ENCODE measurements at places on chromosomes 16 and 17.

GRCh38 chr16:86243123-86243473, 267.2 kb upstream of the FOXF1 start:
- DNase-seq = no peak

DNA sequence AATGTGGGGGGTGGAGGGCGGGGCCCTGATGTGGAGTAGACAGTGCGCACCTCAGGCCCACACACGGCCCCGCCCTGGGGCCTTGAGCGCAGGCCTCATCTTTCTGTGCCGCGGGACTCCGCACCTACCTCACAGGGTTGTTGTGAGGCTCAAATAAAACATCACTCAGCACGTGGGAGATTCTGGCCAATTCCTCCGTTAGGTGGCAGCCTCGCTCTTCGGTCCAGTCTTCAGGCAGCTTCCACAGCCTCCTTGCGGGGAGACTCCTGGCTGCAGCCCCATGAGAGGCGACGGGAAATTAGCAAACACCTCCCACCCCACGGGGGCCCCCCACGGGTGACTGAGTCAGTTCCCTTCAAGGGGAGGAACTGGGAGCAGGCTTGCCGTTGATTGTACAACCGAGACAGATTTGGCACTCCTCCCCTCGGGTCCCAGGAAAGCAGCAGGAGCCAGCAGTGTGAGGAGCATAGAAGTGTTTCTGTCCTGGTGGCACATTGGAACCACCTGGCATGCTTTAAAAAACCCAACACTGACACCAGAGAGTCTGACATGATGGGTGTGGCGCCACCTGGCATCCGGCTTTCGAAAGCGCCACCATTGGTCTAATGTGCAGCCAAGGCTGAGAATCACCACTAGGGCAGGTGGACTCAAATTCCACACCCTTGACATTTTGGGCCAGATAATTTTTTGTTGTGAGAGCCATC, 7.6 kb downstream of the MRM1 start:
- no peak for DNase-seq

DNA sequence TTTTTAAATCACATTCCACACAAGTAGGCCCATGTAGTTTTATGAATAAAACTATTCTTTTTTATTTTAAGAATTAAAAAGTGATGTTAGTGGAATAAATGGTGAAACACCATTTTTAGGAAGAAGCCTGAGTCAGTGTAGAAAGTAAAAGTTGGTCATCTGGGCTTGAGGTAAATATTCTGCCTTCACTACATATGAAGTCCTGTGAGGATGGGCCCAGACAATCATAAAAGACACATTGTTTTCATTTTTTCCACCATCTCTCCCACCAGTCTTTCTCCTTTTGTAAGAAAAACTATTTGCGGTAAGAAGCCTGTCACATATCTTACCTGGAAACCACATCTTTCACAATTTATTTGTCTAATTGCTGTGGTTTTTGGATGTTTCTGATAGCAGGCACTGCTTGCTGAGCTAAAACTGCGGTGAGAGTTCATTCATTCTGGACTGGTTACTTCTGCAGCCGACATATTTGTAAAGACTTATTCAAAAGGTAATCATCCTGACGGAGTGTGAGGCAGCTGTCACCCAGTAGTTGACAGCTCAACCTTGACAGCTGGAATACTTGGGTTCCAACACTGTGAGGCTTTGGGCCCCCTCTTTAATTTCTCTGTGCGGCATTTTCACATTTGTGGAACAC, 10.6 kb upstream of the RFFL start:
- no peak for DNase-seq

DNA sequence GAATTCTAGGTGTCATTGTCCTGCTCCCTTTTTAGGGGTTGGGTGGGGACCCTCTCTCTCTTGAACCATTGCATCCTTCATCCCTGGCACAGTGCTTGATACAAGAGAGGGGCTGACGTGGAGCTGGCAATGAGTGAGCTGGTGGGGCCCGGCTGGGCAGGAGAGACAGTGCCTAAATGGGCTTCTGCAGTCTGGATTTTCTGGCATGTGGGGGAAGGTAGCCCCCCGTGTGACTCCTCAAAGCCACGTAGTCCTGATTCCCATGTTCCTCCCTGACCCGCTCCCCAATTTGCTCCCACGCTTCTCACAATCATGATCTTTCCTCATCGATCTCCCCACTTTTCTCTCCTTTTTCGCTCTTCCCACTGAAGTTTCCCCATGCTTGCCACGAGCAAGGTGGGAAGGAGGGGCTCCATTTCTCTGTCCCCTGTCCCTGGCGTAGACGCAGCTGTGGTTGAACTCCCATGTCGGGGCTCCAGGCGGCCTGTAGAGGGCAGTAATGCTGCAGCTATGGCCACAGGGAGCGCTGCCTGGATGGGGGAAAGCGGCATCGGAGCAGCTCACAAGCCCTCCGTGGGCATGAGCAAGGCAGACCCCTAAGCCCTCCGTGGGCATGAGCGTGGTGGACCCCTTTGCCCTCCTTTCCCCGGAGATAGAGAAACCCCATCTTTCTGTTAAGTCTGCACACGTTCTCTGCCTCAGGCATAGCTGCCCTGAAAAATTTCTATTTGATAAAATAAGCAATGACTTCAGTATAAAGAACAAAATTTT, 47.5 kb downstream of the HAPSTR1 start:
- DNase-seq = no peak

DNA sequence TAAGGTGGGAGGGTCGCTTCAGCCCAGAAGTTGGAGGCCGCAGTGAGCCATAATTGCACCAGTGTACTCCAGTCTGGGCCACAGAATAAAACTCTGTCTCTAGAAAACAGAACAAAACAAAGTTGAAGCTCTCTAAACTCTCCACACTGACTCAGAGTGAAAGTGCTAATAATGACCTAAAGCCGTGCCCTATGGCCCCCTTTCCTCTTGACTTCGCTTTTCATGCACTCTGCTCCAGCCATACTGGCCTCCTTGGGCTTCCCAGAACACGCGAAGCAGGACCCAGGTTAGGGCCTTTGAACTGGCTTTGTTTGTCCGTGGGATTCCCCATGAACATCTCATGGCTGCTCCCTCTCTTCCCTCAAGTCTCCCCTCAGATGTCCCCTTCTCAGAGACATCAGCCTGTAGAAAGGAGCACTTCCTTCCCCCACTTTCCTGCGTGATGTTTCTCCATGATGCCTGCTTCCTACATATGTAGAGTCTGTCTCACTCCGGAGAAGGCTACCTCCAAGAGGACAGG, 18.6 kb upstream of the SPN start:
- DNase-seq = no peak

- DNase-seq = no peak
Measured at GRCh38 chr17:7466639-7467341, 12.6 kb downstream of the ZBTB4 start.

DNA sequence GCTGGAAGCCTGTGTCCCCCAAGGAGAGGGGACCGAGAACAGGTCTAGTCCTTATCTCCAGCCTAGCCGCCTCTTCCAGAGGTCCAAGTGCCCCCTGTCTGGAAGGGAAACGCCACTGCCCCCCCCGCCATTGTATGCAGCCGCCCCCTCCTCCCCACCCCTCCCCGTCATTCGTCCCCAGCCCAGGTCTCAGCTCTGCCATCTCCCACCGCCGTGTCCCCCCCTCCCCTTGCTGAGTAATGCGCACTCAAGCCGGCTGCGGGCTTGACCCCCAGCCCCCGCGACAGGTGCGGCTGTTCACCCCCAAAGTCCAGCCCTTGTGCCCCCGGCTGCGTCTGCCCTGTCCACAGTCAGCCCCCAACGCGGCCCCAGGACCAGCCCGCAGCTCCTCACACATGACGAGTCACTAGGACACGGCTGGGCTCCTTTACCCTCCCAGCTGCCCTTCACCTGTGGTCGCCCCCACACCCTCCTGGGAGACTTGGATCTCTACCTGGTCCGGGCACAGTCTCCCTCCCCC, 622 bp downstream of the GPRC5B start:
- no peak for DNase-seq

GRCh38 chr16:11257131-11257938, 1.3 kb upstream of the SOCS1 start:
- no peak for DNase-seq

DNA sequence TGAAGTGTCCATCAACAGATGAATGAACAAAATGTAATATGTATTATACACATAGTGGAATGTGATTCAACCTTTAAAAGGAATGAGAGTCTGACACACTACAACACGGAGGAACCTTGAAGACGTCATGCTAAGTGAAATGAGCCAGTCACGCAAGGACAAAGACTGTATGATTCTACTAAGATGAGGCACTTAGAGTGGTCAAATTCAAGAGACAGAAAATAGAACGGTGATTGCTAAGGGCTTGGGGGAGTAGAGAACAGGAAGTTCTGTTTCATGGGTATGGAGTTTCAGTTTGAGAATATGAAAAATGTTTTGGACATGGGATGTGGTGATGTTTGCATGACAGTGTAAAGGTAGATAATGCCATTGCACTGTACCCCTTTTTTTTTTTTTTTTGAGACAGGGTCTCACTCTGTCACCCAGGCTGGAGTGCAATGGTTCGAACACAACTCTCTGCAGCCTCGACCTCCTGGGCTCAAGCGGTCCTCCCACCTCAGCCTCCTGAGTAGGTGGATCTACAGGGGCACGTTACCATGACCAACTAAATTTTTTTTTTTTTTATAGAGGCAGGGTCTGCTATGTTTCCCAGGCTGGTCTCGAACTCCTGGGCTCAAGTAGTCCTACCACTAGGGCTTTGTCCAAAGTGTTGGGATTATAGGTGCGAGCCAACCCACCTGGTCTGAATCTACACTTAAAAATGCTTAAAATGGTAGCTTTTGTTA, 2.9 kb upstream of the CCDC102A start:
- no peak for DNase-seq

- DNase-seq = peak; percentile 38
Measured at GRCh38 chr17:59001158-59001814, 105.4 kb downstream of the TRIM37 start.

GRCh38 chr17:8059131-8059530, 20.3 kb downstream of the ALOX15B start:
- DNase-seq = no peak

DNA sequence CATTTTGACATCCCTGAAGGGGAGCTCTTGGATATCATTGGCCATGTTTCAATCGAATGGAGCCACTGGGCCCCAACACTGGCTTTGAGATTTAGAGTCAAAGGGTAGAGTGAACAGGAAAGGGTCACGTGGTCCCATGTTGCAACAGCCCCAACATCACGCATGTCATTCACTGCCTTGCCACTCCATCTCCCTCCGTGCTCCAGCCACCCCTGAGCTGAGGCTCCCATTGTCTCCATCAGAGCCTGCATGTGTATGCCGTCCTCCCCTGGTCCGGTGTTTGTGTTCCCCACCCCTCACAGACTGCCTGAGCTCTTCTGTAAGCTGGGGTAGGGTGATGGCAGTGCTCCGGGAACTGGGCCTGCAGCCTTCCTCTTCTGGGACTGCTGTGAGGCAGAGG, 12.1 kb downstream of the NFE2L1 start:
- no peak for DNase-seq

DNA sequence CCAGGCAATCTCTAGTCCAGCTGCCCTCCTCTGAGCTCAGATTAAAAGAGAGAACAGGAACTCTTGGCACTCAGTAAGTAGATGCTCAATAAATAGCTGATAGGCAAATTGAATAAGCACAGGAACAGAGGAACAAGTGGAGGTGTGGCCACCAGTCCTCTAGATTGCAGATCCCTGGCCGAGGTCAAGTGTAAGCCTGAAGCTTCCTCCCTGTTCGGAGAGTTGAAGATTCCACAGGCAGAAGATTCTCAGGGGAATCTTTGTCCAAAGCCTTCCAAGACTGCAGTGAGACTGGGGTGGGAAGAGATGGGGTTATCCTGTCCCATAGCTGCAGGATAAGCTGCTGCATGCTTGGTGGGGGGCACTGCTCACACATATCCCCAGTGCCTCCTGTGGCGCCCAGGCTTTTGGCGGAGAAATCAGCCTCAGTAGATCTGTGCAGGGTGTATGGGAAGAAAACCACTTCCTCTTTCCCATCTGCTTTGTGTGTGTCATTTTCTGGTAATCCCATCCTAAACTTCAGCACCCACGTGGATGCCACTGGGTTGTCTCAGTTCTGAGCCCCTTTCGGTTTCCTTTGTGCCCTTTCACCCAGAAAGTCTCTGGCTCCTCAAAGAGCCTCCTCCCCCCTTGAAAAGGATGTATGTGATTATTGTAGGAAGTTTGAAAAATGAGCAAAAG, 12.1 kb downstream of the CD300A start:
- no peak for DNase-seq

DNA sequence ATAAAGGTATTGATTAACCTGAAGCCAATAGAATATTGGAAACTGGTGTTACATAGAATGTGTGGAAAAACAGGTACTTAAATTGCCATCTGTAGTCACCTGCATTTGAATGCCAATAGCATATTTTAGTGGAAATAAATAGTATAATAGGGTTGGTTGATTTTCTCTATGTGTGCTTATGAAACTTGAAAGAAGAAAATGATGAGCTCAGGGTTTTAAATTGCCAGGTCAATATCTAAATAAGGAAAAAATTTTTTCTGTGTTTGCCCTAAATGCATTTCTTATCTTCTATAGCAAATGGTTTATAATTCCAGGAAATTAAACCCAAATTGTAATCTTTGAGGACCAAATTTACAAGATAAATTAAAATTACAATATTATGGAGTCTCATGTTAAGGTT, 626.6 kb downstream of the CDH8 start:
- DNase-seq = no peak

- DNase-seq = no peak
Measured at GRCh38 chr17:78458736-78459335, 80.4 kb downstream of the PGS1 start.

DNA sequence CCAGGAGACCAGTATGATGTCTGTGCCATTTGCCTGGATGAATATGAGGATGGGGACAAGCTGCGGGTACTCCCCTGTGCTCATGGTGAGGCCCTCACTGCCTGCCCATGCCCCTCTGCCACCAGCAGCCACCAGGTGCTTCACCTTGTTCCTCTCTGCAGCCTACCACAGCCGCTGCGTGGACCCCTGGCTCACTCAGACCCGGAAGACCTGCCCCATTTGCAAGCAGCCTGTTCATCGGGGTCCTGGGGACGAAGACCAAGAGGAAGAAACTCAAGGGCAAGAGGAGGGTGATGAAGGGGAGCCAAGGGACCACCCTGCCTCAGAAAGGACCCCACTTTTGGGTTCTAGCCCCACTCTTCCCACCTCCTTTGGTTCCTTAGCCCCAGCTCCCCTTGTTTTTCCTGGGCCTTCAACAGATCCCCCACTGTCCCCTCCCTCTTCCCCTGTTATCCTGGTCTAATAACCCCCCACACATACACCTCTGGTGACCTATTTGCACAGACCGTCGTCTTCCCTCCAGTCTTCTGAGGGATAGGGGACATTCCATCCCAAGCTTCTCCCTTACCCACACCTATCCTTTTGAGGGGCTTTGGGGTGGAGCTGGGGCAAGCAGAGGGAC, 3.7 kb downstream of the PFN1 start:
- DNase-seq = no peak

GRCh38 chr16:69188236-69188549, 1.2 kb downstream of the SNTB2 start:
- DNase-seq = no peak

Measured in esophagus squamous epithelium (tissue), 5 donors.